ENCODE measurements at places on chromosomes 12 and 14. TPM values are rescaled to one million over a fixed set of nuclear protein-coding genes. Genes with fewer than 3 reads are reported as not detected.

Gene MANSC4
- total RNA-seq: not detected

DNA sequence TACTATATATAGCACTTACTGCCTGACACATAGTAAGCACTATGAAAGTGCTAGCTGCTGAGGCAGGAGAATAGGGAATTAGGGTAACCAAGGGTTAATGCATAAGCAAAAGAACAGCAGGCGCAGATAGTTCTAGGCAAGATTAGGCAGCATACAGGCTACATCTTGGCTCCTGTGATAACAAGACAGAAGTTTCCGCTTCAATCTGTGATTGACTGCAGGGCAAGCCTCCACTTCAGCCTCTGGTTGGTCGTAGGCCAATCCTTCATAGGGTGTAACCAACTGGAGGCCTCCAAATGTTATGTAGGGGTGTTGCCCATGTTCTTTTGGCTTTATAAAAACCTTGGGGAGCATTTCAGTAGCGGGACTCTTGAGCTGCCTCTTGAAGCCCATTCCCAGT, 46.9 kb downstream of the KLHL28 start:
- DNase-seq: peak; percentile 38

Gene PLEKHG7
- total RNA-seq: not detected

DNA sequence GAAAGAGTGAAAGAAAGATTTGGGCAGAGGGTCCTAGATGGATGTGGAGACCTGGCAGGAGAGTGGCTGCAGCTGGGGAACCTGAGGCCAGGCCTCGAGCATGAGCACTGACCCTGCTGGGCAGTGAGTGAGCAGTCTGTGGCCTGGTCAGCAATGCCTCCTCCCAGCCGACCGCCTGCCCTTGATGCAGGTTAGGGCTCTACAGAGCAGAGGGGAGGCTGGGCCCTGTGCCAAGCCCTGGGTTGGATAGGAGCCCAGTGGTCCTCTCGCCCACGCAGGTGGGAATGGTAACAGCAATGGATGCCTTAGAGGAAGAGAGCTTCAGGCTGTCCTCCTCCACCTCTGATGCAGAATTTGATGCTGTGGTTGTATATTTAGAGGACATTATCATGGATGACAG, 59.8 kb downstream of the RAB35 start:
- DNase-seq: no peak

Gene PSMD9
- total RNA-seq: 65.7 TPM

DNA sequence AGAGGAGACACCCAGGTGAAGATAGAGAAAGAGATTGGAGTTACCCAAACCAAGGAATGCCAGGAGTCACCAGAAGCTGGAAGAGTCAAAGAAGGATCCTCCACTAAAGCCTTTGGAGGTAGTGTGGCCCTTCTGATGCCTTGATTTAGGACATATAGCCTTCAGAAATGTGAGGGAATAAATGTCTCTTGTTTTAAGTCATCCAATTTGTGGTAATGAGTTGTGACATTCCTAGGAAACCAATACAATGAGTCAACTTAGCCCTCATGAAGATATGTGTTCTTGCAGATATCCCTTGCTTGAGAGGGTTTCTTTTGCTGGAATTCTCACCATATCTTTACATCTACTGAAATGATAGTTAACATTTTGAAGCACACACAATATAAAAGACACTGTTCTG, 58.8 kb downstream of the CCER1 start:
- peak; percentile 89 for DNase-seq

GRCh38 chr14:26773906-26774593, 176.2 kb upstream of the NOVA1 start:
- no peak for DNase-seq

DNA sequence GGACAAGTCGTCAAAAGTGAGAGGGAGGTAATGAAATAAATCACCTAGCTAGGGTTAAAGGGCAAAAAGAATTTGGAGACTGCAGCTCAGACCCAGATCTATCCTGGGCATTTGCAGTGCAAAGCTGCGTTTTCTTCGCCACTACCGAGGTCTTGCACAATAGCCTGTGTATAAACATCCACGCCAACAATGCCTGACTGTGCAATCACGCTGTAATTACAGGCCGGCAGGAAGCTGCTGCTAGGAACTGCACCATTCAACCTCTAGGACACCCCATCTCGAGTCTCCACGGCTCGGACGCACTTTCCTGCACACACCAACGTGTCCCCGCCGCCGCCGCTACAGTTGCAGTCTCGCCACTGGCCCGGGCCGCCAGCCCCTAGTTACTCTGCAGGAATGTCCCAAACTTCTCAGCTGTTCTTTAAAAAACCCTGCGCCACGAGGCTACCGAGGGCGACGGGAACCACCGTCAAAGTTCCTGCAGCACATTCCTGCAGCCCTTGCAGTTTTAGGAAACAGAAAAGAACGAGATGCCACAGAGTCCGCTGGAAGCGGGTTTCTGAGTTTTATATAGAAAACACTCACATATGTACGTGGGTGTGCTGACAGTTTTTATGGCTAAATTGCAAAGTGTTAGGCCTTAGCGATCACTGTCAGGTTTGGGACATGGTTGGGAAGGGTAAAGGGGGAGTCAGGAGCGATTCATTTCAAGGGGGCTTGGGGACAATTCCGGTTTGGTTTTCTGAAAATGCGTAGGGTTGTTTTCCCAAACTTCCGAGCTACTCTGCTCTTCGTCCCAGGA, 65.6 kb upstream of the PTGR2 start:
- peak; percentile 89 for DNase-seq

Gene CCDC175
- not detected for total RNA-seq

Gene BORCS5
- 5.4 TPM for total RNA-seq

Gene NKX2-1
- total RNA-seq: not detected
